ENCODE measurements at places on chromosomes 4 and X.

GRCh38 chrX:11197671-11198070, 86.5 kb downstream of the HCCS start:
- no peak for DNase-seq

GRCh38 chrX:120014354-120015130, 62.9 kb downstream of the RHOXF2B start:
- DNase-seq = no peak

DNA sequence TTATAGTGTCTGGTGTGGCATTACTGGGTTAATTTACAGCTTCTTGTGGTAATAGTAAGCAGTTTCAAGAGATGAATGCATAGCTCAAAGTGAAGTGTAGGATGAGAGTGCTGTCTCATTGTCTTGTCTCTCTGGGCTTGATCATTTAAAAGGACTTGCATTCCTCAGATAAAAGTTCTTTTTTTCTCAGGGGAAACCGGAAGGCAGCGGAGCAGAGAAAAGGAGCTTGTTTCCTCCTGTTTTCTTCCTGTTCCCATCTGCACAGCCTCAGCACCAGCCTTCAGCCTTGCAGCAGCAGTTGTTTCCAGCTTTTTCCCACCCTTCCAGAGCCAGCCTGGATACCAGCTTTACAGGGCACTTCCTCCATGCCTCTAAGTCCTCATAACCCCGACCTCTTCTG, 61.4 kb upstream of the LGI2 start:
- DNase-seq = no peak

GRCh38 chr4:152992466-152992865, 56.3 kb downstream of the FHDC1 start:
- DNase-seq = no peak

- no peak for DNase-seq
Measured at GRCh38 chr4:141158219-141158618, 24.9 kb upstream of the RNF150 start.

DNA sequence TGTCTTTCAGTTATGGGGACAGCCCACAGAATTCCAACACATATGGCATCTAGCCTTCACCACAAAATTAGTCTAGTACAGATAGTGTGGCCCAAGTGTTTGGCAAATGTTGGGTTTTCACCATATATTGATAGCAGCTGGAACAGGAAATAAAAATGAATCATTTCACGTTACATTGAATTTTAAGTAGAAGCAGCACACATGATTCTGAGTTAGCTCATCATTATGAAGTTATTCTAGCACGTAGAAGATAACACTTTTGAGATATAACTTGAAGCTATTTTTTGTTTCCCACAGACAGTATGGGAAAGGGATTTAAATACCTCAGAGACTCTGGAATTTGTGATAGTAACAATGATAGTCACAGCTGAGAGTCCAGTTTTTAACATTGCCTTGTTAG, 118.7 kb downstream of the FAT4 start:
- DNase-seq = no peak

GRCh38 chr4:99654361-99654761, 3.3 kb downstream of the C4orf54 start:
- DNase-seq = no peak

- DNase-seq = no peak
Measured at GRCh38 chr4:98746530-98746929, 88.1 kb upstream of the TSPAN5 start.

DNA sequence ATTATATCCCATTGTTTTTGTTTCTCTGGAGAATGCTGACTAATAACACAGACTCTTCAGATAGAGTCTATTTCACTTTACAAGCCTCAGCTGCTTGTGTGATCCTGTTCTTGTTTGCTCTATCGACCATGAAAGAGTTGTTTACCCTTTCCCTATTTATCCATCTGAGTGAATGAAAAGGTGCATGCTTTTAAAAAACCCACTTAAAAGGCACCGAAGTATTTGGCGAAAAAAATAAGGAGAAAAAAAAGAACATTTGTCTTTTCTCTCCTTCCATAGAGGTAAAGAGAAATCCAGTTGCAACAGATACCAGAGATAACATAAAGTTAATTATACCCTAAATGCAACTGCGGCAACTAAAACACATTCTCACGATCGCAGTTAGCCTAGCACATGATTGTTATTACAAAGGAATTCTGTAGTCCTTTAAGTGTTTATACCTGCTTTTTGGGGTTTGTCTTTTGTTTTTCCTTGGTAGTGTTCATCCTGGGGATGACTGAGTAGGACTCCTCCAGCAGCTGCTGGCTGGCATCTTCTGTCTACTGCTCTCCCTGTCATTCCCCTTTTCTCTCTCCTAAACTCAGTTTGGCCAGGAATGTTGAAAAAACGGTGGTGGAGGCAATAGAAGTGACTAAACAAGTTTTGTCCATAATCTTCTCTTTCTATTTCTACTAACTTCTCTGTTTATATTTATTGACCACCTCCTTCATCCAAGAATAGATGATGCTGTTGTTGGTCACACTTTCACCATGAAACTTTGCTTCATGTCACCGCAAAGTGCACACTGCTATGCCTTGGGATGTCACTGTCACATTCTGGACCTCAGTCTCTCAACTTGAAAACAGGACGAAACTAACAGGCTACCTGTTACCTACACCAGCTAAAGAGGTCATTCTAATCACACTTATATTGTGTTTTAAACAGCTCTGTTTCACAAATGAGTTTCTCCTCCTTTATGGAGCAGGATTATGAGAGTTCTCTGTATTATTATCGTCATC, 41.9 kb upstream of the FRAS1 start:
- DNase-seq = no peak

DNA sequence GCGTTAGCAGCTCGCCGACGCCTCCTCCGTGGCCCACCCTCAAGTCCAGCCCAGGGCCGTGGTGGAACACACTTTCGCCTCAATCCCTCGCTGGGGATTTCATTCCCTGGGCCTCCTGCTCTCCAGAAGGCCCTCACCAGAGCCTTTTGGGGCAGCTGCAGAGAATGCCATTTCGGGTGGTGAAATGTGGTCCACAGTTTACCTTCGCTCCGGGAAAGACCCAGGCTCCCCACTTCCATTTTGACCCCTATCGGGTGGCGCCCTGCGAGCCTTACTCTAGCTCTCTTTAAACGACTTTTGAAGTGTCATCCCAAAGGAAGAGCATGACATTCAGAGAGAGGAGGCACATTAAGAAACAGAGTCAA, 496 bp downstream of the SH2D1A start:
- DNase-seq = no peak

DNA sequence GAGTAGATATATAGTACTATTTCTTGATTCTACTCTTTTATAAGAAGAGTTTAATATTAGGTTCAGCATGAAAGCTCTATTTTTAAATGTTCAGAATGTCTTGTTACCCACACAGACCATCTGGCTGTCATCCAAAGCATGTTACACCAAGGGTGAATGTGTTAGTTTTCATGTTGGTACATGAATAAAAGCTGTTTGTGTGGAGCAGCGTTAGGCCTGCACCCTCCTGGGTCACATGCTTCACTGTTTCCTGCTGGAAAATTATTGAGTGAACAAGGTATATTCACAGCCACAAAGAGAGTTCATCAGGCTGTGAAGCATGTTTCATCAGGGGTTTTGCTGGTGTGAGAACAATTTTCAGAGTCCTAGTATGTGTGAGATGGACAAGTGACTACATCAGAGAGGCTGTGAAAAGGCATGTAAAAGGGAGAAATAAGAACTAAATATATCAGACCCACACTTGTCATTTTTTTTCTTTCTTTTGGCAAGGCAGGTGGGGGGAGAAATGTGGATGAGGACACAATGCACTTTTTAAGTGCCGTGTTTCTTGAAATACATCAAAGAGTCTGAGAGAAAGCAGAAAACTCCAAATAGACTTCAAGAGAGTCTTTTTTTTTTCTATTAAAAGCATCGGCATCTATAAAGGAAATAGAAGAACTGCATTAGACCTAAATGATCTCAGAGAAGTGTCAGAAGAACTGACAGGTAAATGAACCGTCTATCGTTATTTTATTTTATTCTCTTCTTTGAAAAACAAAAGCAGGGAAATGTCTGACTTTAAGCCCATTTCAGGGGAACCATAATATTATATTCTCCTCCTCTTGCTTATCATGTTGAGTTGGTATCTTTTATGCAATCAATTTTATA, 2429.7 kb downstream of the PCDH7 start:
- DNase-seq = no peak

DNA sequence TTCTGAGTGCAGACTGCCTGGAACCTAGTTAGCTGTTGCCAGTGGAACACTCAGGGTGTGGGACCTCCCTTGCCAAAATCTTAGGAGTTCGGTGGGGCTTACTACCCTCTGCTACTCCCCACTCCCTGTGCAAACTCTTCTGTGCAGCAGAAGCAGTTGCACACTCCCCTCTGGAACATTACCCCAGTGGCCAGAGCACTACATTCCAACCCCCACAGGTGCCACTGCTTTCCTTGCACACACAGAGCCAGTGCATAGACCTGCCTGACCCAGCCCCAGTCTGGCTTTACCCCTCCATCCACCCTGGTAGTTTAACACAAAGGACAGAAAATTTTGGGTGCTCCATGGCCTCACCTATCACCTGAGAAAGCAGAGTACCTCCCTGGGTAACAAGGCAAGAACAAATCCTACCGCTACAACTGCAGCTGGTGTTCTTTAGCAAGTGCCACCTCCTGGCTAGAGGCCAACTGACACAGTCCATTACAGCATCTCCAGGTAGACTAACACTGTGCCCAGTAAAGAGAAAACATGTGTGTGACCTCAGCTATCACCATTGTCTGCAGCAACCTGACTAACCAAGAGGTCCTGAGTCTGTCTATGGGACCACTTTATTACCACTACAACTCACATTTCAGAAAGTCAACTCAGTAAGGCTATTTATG, 11.5 kb upstream of the RASSF6 start:
- DNase-seq = no peak

- no peak for DNase-seq
Measured at GRCh38 chr4:125904802-125905201, 590.0 kb downstream of the FAT4 start.

- DNase-seq = no peak
Measured at GRCh38 chr4:100913685-100914084, 395.9 kb upstream of the EMCN start.

GRCh38 chr4:24190761-24191695, 301.2 kb upstream of the PPARGC1A start:
- DNase-seq = no peak

DNA sequence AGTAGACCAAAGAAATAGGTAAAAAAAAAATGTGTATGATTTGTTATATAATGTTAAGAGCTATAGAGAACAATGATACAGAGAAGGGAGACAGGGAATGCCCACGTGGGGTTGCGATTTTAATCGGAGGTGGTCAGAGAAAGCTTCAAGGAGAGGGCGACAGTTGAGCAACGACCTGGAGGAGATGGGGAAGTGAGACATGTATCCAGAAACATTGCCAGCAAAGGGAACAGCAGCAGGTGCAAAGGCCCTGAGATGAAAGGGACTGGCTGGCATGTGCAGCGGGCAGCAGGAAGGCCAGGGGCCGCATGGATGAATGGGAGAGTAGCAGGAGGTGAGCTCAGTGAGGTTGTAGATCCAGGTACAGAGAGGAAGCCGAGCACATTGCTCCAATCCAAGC, 32.9 kb downstream of the NIPAL1 start:
- no peak for DNase-seq

DNA sequence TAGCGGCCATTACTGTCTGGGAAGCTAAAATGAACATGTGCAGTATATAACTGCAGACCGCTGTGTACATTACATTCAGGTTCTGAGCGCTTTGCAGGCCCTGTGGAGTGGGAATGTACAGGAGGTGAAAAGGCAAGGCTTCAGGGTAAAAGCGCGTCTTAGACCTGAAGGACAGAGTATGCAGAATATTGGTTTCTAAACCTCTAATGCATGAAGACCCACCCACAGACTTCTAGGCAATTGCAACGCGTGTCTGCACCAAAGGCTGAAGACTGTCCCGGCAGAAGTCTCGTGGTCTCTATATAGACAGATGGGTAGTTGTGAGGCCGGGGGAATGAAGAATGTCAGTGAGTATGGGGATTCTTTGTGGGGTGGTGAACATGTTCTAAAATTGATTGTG, 5.4 kb downstream of the MAP7D2 start:
- DNase-seq = no peak

GRCh38 chr4:103098756-103099440, 736 bp downstream of the BDH2 start:
- no peak for DNase-seq

DNA sequence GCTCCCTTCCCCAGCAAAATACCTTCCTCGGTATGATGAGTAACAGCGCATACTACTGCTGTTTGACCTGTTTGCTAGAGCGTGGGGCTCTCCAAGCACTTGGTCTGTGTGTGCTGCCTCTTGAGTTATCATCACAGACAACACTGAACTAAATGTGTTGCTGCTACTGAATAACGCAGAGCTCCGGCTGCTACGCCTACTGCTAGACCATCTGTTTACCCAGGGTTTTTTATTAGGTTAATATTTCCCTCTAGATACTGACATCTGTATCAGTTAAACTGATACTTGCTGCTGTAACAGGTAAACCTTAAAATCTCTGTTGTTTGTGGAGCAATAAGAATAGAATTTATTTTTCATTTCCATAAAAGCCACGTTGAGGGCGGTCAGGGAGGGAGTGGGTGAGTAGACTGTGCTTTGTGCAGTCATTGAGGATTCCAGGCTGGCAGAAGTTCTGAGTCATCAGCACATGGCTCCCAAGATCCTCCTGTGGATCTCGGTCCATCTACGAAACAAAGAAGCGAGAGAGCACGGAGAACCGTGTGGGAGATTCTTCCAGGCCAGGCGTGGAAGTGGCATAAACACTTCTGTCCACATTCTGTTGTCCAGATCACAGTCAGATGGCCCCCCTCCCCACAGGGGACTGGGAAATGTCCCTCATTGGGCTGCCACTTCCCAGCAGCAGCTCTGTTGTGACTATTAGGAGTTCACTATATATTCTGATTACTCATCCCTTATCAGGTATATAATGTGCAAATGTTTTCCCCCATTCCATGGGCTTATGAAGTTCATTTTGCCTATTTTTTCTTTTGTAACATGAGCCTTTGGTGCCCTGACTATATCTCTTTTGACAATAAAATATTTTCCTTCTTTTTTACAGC, 14.1 kb downstream of the GRK4 start:
- no peak for DNase-seq

- DNase-seq = no peak
Measured at GRCh38 chr4:127505203-127505602, 127.6 kb upstream of the INTU start.

- DNase-seq = no peak
Measured at GRCh38 chr4:168433571-168433970, 46.7 kb downstream of the DDX60L start.

GRCh38 chrX:22396408-22396807, 123.7 kb downstream of the CBLL2 start:
- DNase-seq = no peak

All from stimulated activated naive CD4-positive, alpha-beta T cell (primary cell).